ENCODE measurements at places on chromosomes 11 and 22. TPM values are rescaled to one million over a fixed set of nuclear protein-coding genes. Genes with fewer than 3 reads are reported as not detected.

DNA sequence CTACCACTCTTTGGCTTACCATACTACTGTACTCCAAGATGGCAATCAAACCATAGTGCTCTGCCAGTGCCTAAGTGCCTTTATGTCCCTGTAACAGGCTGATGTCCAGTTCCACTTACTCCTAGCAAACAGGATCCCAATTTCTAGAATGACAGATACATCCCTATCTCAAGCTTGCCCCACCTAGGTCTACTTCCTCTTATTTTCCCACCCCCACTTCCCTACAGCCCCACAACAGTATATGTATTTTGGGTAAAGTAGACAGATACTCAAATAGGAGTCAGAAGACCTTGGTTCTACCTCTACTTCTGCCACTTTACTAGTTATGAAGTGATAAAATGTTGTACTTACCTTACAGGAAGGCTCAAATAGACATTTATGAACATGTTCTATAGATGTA is 24.1 kb downstream of the SIK3 start:
- no peaks in the 10 kb centered on the region for H3K27me3 ChIP-seq
- H3K36me3 ChIP-seq = no peaks in the 10 kb centered on the region
- no peak for DNase-seq
- H3K27ac ChIP-seq = no peak overlapping the region
- peaks cover 13% of the 10 kb centered on the region for H3K4me1 ChIP-seq

DNA sequence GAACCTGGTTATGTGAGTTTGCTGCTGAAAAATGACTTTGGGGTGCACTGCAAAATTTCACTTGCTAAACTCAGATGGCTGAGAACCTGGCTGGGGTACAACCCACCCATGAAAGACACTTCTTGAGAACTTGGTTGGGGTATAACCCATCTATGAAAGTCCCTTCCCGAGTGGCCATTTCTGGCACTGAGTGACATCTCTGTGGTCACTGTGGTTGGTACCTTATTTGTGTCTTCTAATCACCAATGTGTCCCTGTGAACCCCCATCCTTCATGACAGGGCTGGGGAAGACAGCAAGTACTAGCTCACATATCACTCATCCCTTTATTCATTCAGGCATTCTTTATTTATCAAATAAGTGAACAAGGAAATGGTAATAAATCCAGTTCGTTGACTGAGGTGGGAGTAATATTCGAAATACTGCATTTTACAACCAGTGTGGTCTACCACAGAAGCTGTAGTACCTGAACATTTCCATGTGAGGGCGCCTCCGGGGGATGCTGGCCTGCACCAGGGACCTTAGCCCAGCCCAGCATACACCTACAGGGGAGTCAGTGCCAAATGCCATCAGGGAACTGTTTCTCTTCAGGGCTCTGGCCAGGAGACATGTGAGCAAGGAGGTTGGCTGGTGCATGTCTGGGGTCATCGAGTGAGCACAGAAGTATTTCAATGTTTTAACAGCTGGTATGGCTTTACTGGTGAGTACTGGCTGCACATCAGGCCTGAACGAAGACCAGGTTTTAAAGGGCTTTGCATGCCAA is 122.1 kb downstream of the CSNK2A3 start:
- no peaks in the 10 kb centered on the region for H3K4me1 ChIP-seq
- no peak overlapping the region for H3K4me3 ChIP-seq
- no peaks in the 10 kb centered on the region for H3K36me3 ChIP-seq
- no peaks in the 10 kb centered on the region for H3K27me3 ChIP-seq

DNA sequence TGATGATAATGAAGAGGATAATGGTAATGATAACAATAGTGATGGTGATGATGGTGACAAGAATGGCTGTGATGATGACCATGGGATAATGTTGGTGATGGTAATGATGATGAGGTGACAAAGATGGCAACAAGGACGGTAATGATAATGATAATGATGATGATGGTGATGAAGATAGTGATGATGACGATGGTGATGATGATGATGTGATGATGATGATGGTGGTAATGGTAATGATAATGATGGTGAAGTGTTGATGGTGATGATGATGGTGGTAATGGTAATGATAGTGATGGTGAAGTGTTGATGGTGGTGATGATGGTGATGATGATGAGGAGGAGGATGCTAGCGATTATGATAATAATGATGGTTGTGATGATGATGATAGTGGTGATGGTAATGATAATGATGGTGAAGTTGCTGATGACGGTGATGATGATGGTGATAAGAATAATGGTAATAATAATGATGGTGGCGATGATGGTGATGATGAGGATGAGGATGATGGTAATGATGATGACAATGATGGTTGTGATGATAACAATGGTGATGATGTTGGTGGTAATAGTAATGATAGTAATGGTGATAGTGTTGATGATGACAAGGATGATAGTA is 54.7 kb upstream of the OPCML start:
- H3K4me1 ChIP-seq = no peaks in the 10 kb centered on the region
- no peaks in the 10 kb centered on the region for H3K36me3 ChIP-seq

GRCh38 chr11:101470881-101471520 is 112.8 kb downstream of the TRPC6 start:
- no peaks in the 10 kb centered on the region for H3K27me3 ChIP-seq
- DNase-seq = no peak

DNA sequence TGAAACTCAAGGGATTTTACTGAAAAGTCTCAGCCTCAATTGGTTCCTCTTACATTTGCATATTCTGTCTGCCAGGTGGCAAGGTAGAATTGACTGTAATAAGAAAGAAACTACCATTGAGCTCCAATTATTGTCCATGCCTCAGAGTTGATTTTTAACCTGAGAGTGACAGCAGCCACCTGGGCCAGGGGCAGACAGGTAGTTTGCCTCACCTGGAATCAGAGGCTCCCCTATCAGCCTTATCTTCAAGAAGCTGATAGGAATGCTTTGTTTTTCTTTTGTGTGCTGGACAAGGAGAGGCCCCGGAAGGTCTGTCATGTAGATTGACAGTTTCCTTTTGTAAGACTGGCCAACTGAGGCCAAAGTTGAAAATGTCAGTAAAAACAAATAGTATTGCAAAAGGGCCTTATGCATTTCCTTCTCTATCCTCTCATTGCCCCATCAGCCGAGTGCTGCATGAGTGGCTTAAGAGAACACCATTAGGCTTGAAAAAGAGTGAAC is 34.1 kb downstream of the CD44 start:
- no peaks in the 10 kb centered on the region for H3K27me3 ChIP-seq
- peaks cover 4% of the 10 kb centered on the region for H3K36me3 ChIP-seq
- H3K4me1 ChIP-seq = peaks cover 20% of the 10 kb centered on the region
- no peak overlapping the region for H3K27ac ChIP-seq
- DNase-seq = no peak

- H3K4me3 ChIP-seq = no peak overlapping the region
- H3K36me3 ChIP-seq = no peaks in the 10 kb centered on the region
- H3K27me3 ChIP-seq = no peaks in the 10 kb centered on the region
- no peak overlapping the region for H3K27ac ChIP-seq
- no peak for DNase-seq
Observed at GRCh38 chr11:7569044-7569443, 55.2 kb downstream of the PPFIBP2 start.

DNA sequence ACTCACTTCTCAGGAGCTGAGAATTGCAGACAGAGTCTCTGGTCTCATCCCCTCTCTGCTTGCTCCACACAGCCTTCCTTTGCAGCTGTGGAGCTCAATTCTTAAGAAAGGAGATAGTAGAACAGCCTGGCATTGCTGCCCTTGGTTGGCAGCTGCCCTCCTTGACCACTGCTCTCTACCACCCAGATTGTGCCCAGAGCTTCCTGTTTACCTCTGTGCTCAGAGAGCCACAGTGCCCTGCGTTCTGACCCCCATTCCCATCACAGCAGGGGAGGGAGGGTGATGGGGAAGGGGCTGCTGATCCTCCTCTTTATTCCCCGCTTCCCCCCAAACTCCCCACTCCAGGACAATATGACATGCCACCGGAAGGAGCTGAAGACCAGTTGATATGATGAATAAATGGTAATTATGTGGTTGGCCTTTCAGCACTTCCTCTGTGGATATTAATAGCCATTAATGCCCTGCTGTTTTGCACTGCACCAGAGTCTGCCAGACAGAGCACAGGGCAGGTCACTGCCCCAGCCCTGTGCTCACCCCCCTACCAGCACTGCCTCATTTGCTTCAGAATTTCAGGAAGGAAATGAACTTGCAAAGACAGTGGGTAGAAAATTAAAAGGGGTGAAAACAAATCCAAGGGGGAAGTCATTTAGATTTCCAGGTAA is 426.8 kb upstream of the CADM1 start:
- peak; percentile 62 for DNase-seq
- no peaks in the 10 kb centered on the region for H3K36me3 ChIP-seq
- no peaks in the 10 kb centered on the region for H3K4me1 ChIP-seq
- H3K27me3 ChIP-seq = no peaks in the 10 kb centered on the region

- H3K4me1 ChIP-seq = no peaks in the 10 kb centered on the region
- no peak for DNase-seq
- no peak overlapping the region for H3K4me3 ChIP-seq
- H3K36me3 ChIP-seq = no peaks in the 10 kb centered on the region
Observed at GRCh38 chr22:39898997-39899396, 1.9 kb upstream of the GRAP2 start.

- H3K27ac ChIP-seq = peak overlapping the region; percentile 99
- peaks cover 15% of the 10 kb centered on the region for H3K4me1 ChIP-seq
- H3K36me3 ChIP-seq = no peaks in the 10 kb centered on the region
- DNase-seq = no peak
- H3K4me3 ChIP-seq = no peak overlapping the region
Observed at GRCh38 chr11:114147375-114148012, 88.0 kb downstream of the ZBTB16 start.

The MMP8 gene
- 0.42 TPM for total RNA-seq

The SCUBE1 gene
- total RNA-seq = 5.4 TPM

The PGA5 gene
- total RNA-seq = 1.0 TPM

The OR8D4 gene
- not detected for total RNA-seq

The PANX2 gene
- 0.62 TPM for total RNA-seq

The CDC42EP2 gene
- total RNA-seq = 16.2 TPM

The PDGFD gene
- 66.5 TPM for total RNA-seq

The GAB4 gene
- not detected for total RNA-seq

The ALDH3B2 gene
- not detected for total RNA-seq

All from aorta (tissue), 5 donors.